Stimulated activated CD8-positive, alpha-beta memory T cell treated with anti-CD3 and anti-CD28 coated beads, Interleukin-7, amount 100 ng/mL, for 1 hour (primary cell): ENCODE measurements at places on chromosomes 16 and 17.

DNA sequence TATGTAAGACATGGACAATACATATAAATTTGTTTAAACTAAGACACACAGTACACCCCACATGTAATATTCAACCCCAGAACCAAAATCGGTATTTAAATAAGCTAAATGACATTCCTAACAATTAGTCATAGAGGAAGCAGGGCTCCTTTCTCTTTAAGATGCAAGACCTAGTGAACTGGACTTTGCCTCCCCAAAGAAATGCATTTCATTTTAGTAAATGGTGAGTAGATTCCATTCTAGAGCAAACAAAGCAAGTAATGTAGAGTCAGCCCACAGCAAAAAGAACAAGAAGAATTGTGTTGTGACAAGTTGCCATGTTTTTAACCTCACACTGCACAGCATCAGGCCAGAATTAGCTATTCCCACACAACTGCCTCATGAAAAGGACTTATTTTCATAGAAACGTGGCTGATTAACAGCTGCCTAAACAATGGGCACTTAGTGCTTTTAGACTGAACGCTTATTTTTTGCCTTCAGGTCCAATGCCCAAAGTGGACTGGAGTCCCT lies 14.4 kb downstream of the DNAJC7 start:
- DNase-seq: no peak

DNA sequence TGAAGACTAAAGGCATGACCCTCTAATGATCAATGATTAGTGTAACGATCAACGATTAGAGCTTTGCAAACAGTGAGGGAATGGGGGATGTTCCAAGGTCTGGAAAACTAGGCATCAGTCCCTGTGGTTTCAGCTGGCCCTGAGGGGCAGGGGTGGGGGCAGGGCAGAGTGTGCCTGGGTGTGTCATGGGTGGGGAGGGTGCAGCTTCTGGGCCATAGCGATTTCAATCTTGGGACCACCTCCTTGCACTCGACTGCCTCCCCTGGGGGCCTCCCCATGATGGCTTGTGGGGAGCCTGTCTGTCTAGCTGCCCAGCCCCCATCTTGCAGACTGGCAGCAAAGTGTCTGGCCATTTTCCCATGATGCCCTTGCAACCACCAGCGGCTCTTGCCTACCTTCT lies 8.4 kb downstream of the TAC4 start:
- no peak for DNase-seq

GRCh38 chr16:86869288-86870022 lies 291.1 kb downstream of the FOXL1 start:
- no peak for DNase-seq

DNA sequence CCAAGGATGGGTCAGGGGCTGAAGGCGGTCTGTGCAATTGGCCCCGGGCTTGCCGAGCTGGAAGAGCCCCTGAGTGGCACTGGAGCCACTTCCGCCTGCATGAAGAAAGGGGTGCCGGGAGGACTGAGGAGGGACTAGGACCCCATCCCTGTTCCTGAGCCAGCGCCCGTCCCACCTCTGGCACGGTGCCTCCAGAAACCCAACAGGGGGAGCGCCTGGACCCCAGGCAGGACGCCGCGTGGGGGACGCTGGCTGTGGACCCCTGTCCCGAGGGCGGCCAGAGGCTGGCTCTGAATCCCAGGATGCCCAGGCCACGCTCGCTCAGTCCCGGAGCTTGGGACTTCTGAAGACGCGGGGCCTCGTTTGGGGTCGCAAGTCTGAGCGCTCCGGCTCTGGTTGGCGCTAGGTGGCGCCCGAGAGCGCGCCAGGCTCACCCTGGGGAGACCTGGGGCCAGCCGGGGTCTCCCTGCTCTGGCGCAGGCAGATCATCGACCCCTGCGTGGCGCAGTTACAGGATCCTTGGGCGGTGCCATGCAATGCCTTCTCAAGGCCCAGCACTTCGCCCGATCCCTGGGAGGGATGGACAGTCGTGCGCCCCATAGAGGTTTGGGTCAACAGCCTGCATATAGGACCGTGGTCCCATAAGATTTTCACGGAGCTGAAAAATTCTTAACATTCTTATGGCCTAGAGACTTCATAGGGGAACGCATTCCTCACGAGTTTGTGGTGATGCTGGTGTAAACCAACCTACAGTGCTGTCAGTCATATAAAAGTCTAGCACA lies 58.5 kb upstream of the CREBBP start:
- DNase-seq: peak; percentile 43

GRCh38 chr17:18224387-18225120 lies 881 bp upstream of the LLGL1 start:
- DNase-seq: no peak

GRCh38 chr17:59373882-59374495 lies 42.5 kb downstream of the YPEL2 start:
- DNase-seq: no peak

- DNase-seq: no peak
Observed at GRCh38 chr17:80408872-80409271, 6.1 kb upstream of the ENDOV start.

- DNase-seq: no peak
Observed at GRCh38 chr17:71726341-71726740, 394.5 kb upstream of the SOX9 start.

DNA sequence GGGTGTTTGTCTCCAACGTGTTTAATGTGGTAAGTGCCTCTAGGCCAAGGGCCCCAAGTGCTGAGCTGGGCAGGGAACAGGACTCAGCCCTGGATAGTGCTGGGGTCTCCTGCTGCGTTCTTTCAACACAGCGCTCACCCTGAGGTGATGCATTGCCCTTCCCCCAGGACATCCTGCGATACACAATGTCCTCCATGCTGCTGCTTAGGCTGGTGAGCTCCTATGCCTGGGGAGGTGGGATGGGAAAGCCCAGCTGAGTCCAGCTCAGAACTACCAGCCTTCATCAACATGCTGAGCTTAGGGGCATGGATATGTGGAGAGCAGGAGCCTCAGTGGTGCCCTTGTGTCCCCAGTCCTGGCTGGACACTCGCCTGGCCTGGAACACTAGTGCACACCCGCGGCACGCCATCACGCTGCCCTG lies 563 bp downstream of the ZACN start:
- no peak for DNase-seq

GRCh38 chr16:3095869-3096268 lies 3.2 kb downstream of the ZSCAN10 start:
- no peak for DNase-seq

GRCh38 chr16:78630102-78630501 lies 530.6 kb downstream of the WWOX start:
- DNase-seq: no peak

- DNase-seq: no peak
Observed at GRCh38 chr17:54903375-54903774, 2.7 kb downstream of the TOM1L1 start.

GRCh38 chr17:80323982-80324381 lies 63.3 kb downstream of the RNF213 start:
- no peak for DNase-seq

DNA sequence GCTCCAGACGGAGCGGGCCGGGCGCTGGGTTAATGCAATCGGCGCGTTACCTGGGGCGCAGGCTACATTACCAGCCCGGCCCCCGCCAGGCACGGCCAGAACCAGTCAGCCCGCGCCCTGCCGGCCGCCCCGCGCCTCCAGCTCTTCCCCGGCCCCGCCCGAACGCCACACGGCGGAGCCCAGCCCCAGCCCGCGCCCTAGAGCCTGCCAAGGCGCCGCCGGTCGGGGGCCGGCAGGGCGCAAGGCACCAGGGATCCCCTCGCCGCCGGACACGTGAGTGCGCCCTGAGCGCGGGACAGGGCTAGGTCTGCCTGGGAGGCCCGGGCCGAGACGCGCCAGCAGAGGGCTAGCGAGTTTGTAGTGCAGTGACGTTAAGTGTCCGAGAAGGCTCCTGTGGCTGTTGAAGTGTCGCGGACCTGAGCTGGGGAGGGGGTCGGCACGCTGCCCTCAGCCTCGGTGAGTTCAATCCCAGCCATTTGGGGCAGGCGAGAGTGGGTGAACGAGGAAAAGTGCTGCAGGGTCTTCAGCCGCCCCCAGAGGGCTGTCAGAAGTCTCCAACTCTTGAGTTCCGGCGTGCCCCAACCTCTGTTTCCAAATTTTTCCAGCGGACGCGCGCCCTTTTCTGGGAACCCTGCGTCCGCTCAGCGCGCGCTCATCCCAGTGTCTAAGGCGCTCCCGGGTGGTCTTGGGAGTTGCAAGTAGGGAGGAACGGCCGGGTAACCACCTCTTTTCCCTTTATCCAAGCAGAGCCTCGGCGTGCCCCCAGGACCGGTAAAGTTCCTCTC lies at the start of gene SLC6A2:
Gene SLC6A2, plus strand, starts transcription at position 92 of the 785 bp plus-strand sequence. CDS start 707 bp downstream, outside the sequence.
- DNase-seq: no peak

DNA sequence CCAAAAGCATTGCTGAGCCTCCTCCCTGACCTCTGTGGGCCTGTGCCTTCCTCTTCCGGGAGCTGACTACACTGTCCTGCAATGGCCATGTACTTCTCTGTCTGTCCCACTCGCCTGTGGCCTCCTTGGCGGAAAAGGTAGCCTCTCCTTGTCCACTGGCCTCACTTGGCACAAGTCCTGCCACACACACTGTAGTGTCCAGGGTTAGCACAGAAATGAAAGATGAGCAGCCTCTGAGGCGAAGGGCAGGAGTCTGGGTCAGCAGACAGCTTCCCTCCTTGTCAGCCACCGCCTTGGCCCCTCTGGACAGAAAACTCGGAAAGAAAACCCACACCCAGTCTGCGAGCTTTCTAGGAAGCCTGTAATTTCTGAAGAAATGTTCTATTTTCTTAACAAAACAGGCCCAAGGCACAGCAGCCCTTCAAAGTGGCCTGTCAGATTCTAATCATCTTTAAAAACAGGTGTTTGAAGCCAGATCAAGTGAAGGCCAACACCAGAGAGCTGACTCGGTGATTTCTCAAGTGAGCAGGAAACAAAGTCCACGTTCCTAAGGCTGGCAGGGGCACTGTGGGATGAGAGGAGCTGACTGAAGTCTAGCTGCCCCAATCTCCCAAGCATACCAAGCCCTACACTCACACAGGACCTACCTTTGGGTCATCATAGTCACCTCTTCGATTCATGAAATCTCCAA lies 67.2 kb downstream of the GTF3C1 start:
- DNase-seq: no peak

- no peak for DNase-seq
Observed at GRCh38 chr17:68656666-68657065, 55.5 kb upstream of the FAM20A start.

GRCh38 chr16:59859676-59860402 lies 1125.7 kb upstream of the GOT2 start:
- no peak for DNase-seq

DNA sequence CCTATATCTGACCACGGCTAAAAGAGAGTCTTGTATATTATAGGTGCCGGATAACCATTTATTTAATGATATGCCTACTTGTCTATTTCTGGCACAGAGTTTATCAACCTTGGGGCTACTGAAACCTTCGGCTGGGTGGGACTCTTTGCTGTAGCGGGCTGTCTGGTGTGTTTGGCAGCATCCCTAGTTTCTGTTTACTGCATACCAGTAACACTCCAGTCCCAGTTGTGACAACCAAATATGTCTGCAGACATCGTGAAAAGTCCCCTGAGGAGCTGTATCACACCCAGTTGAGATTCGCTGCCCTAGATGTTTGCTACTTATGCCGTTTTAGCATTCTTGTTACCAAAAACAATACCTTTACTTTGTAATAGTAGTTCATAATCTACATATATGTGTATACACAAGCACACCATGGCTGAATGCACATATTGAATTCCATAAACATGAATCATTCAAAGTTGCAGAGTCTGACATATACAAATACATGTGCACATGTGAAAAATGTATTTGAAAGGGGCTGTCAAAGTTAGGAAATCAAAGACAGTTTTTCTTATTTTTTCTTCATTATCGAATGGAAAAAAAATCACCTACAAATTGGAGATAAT lies 89.1 kb upstream of the SHISA6 start:
- no peak for DNase-seq

GRCh38 chr17:44543213-44543904 lies 13.9 kb upstream of the FZD2 start:
- DNase-seq: no peak

- no peak for DNase-seq
Observed at GRCh38 chr17:69620363-69620762, 205.9 kb downstream of the MAP2K6 start.

DNA sequence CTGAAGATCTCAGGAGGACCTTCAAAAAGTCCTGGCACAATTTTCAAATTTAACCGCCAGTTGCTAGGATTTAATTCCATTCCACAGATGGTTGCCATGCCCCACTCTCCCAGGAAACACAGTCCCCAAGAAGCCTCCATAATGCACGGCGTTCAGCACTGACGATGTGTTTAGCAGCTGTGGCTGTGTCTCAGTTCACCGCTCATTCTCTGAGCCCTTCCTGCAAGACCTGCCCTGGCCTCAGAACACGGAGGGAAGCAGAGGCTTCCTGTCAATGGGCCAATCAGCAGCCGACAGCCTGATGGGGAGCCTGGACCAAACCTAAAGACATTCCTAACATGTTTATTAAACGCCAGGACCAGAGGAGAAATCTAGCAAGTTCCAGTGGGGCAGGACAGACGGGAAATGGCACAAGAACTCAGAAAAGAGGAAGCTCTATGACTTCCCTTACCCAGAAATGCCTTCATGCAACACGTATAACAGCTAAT lies 4.9 kb downstream of the MYLK3 start:
- DNase-seq: no peak

- no peak for DNase-seq
Observed at GRCh38 chr17:29179232-29180033, 765 bp downstream of the MYO18A start.

- DNase-seq: no peak
Observed at GRCh38 chr17:47310186-47310733, 13.5 kb upstream of the EFCAB13 start.

DNA sequence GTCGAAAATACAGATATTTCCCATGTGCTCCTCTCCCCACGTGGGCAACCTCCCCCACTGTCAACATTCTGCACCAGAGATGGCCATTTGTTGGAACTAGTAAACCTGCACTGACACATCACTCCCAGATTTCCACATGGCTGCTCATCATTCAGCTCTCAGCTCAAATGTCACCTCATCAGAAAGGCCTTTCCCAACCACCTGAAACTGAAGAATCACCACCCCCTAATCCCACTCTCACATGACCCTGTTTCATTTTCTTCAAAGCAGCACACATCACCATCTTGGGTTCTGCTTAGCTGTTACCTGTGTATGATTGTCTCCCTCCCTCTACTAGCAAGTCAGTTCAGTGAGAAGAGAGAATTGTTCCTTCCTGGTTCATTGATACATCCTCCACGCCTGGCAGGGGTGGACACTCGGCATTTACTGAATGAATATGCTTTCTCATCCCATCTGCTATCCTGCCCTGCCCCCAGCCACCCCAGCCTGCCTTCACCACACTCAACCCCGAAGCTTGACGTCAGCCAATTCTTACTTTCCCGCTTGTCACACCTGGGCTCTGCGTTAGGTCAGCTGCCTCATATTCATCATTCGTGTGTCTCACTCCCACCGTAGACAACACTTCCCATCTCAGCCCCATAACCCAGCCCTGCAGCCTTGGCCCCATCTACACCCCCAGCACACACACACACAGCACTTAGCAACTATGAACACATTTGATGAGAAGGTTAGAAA lies 1.5 kb downstream of the C17orf114 start:
- no peak for DNase-seq
